ENCODE measurements at places on chromosomes 5 and 9.

DNA sequence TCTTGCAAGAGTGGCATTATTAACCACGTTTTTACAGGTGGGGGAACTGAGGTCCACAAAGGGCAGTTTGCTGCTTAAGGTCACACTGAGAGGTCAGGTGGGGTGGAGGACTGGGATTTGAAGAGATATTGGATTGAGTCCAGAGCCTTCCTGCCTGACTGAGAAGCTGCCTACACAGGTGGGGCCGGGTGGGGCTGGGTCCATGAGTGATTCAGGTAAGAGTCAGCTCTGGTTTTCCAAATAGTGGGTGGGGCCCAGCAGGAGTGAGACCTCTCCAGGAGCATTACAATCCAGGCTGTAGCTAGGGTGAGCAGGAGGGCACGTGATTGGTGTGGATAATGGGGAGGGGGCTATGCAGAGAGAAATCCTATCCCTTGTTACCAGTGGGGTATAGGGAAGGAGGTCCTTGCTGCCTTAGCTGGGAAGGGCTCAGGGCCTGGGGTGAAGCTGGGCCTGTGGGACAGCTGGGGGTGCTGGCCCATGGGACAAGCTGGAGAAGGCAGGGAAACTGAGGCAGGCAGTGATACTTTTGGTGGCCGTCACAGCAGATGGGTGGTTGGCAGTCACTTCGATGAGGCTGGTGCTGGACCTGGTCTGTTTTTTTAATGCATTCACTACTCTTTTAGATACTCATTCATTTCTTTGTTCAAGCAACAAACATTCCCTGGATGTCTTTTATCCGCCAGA lies 2.9 kb upstream of the PTGS1 start:
- no peak for DNase-seq

- DNase-seq, result no peak
Measured at GRCh38 chr5:158809310-158809850, 290.3 kb downstream of the EBF1 start.

- no peak for DNase-seq
Measured at GRCh38 chr5:51001227-51001923, 334.9 kb downstream of the PARP8 start.

- DNase-seq, result no peak
Measured at GRCh38 chr9:2210201-2210600, 195.1 kb downstream of the SMARCA2 start.

DNA sequence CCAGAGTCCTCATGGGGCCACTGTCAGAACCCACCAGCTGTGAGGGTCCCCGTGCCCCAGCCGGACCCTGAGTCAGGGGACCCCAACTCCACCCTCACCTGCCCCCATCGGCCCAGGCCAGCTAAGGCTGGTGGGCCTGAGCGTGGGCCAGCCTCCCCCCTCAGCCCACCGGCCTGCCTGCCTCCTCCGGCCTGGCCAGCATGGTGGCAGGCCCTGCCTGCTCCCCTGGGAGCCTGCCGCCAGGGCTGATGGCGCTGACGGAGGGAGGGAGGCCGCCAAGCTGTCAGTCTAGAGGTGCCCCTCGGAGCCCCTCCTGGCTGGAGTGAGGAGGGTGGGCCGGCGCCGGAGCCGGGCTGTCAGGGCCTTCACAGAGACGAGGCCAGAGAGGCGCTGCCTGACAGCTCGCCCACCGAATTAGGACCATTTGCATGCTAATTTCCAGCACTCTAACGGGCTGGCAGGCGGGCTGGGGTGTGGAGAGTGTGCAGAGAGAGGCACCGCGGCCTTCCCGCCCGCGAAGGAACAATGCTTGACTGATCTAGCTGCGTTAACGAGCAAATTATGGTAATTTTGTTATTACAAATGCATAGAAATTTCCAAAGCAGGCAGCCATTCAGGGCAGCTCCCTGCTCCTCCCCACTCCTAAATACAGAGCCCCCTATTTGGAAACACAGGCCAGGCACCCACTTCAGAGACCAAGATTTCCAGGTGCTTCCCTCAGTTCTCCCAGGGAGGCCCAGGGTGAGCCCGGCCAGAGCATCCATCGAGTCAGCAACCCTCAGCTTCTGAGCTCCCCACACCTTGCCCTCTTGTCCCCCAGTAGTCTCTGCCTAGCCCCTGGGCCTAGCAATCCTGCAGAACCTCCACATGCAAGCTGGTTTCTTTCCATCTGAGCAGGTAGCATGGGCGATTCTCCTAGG lies 169.3 kb downstream of the PAX5 start:
- DNase-seq, result no peak

DNA sequence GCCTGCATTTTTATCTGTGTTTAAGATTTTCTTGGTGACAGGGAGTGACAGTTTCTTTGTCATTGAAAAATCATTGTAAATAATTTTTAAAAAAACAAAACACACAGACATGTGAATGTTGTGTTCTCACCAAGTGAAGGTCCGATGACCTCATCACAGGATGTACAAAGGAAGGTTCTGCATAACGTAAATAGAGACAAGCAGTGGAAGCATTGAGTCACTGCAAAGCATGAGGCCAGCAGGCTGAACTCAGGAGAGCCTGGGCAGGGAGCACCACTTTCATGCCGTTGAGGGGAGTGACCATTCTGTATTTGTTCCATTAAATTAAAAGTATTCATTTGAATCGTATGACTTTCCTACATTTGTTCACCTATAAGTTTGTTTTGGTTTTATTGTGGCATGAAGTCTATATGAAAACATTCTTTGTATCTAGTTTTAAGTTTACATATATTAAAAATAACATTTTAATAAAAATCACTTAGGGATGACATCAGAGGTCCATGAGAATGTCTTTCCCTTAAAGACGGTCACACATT lies 70.4 kb upstream of the TLE1 start:
- DNase-seq, result no peak

DNA sequence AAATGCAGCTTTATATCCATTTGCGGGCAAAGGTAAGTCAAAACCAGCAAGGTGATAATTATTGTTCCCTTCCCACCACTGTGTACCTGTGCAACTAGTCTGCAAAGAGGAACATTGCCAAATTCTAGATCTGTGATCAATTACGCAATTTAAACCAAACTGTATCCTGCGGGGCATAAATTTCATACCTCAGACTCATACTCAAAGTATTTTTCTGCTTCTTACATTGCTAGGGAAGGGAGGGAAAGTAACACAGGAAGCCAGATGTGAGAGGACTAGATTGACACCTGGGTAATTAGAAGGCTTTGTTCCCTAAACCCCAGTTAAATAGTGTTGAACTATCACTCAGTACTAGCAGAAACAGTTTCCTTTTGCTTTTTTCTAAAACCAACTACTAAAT lies 240.2 kb upstream of the ZNF608 start:
- DNase-seq, result peak; percentile 1

GRCh38 chr5:4634342-4634741 lies 505.8 kb upstream of the ADAMTS16 start:
- DNase-seq, result no peak

GRCh38 chr5:87360132-87360531 lies 52.6 kb downstream of the CCNH start:
- DNase-seq, result no peak

- DNase-seq, result peak; percentile 25
Measured at GRCh38 chr5:150203832-150204589, 14.1 kb downstream of the SLC6A7 start.

- no peak for DNase-seq
Measured at GRCh38 chr5:81125959-81126358, 107.2 kb upstream of the CKMT2 start.

- DNase-seq, result no peak
Measured at GRCh38 chr9:126309427-126310189, 17.0 kb upstream of the MVB12B start.

- peak; percentile 11 for DNase-seq
Measured at GRCh38 chr9:107141967-107142366, 141.1 kb upstream of the RAD23B start.

DNA sequence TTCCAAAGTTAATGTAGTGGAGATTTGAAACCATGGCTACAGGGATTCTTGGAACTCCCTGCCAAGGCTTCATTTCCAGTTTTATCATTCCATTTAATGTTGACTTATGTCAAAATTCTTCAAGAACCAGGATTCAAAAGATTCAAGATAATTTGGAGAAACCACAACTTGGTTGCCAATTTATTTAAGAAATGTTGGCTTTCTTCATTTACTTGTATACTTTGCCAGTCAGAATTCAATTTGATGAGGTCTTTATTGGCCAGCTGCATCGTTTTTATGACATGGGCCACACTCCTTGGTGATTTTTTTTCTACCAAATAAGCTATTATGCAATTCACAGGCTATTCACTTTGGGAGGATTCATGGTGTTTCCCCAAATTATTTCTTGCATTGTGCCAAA lies 53.1 kb upstream of the RASEF start:
- no peak for DNase-seq

DNA sequence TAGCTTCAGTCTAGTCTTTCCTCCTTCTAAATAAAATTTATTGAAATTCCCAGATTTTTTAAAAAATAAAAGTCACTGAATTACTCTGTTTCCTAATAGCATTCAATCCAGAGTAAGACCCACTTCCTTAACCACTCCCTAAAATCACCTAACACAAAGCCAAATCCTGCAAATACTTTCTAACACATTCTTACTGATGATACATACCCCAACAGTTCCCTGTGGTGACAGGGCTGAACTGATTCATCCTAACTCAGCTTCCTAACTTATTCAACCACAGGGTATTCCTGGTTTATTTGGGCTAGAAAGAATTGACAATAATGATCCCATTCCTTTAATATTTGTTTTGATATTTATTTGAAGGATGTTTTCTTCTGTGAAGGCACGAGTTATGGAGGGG lies 40.7 kb upstream of the ZNF300 start:
- DNase-seq, result no peak

- DNase-seq, result no peak
Measured at GRCh38 chr9:133945314-133945975, 46.7 kb downstream of the VAV2 start.

GRCh38 chr5:103938146-103938695 lies 375.6 kb upstream of the NUDT12 start:
- no peak for DNase-seq

GRCh38 chr5:143086908-143087637 lies 316.4 kb downstream of the NR3C1 start:
- no peak for DNase-seq

GRCh38 chr9:91253488-91253887 lies 108.2 kb downstream of the AUH start:
- DNase-seq, result peak; percentile 74

DNA sequence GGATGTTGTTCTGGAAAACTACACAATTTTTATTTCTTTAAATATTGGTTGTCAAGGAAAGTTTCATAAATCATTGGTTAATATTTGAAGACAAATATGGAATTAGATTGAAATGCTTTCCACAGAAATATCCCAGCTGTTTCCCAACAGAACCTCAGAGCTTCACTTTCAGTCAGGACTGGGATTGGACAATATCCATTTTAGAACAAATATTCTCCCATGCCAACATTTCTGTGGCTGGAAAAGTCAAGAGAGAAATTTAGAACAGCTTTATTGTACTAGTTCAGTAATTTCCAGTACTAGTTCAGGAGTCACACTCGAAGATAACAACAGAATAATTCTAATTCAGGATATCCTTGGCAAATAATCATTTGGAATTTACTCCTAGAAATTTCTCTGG lies 116.1 kb upstream of the TUT7 start:
- no peak for DNase-seq

GRCh38 chr5:140310434-140310833 lies 7.5 kb upstream of the PFDN1 start:
- DNase-seq, result no peak

GRCh38 chr5:23007236-23007635 lies 154.1 kb upstream of the CDH12 start:
- no peak for DNase-seq

DNA sequence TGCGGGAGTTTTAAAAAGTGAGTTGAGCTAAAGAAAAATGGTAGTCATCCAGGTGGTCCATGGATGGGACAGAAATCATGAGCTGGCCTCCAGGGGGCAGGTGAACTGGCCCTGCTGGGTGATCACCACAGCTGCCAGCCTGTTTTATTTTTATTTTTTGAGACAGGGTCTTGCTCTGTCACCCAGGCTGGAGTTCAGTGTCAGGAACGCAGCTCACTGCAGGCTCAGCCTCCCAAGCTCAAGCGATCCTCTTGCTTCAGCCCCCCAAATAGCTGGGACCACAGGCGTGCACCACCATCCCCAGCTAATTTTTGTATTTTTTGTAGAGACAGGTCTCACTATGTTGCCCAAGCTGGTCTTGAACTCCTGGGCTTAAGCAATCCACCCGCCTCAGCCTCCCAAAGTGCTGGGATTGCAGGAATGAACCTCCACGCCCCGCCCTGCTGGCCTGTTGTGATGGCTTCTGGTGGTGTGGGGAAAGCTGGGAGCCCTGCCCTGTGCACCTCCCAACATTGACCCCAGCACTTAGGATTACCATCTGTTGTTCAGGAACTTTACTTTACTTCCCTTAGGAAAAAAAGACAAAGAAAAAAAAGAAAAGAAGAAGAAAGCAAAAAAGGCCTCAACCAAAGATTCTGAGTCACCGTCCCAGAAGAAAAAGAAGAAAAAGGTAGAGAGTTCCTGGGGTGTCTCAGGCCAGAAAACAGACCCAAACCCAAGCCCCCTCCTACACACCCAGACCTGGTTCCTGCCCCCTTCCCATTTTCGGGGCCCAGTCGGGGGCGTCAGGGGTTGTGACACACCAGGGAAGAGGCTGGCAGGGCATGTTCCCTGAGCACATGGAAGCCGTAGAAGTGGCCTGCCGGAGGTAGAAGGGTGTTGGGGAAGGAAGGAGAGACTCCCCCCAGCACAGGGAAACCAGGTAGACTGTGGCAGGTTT lies 14.7 kb downstream of the CD74 start:
- no peak for DNase-seq

- DNase-seq, result no peak
Measured at GRCh38 chr5:149170299-149170698, 29.0 kb downstream of the ABLIM3 start.

DNA sequence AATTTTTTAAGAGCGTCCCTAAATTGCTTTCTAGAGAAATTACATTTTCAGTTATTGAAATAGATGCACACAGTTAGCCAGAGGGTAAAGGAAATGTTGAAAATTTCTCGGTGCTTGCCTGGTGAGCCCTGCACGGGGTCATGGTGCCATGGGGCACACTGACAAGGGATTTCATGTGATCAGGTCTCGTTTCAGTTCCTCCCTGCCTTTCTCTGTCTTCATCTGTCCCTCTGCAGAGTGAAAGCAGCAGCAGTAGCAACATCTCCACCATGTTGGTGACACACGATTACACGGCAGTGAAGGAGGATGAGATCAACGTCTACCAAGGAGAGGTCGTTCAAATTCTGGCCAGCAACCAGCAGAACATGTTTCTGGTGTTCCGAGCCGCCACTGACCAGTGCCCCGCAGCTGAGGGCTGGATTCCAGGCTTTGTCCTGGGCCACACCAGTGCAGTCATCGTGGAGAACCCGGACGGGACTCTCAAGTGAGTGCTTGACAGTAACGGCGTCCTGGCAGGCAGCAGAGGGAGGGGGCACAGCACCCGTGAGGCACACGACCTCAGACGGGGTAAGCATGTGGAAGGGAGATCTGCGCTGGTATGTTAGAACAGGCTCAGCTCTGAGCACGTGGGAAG lies 89.1 kb upstream of the OTULINL start:
- DNase-seq, result no peak

- DNase-seq, result no peak
Measured at GRCh38 chr9:137456864-137457405, 2.2 kb downstream of the NSMF start.

DNA sequence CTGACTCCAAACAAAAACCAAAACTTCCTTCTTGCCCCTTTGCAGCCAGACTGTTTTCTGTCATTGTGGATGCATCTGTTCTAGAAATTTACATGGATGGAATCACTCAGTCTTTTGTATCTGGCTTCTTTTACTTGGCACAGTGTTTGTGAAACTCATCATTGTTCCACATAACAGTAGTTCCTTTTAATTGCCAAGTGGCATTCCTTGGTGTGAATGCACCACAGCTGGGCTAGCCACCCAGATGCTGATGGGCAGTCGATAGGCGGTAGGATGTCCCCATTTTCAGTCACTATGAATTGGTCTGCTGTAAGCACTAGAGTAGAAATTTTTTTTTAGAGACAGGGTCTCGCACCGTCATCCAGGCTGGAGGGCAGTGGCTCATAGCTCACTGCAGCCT lies 6.3 kb upstream of the CLPTM1L start:
- DNase-seq, result no peak

All from hematopoietic multipotent progenitor cell treated with erythropoietin and hydrocortisone succinate and interleukin-3 and kit ligand, for 6 days (in vitro differentiated cells).